ENCODE measurements at places on chromosomes 2 and 18.

- peak; percentile 1 for DNase-seq
These were observed 114.4 kb upstream of the DTNA start for GRCh38 chr18:34595690-34596089.

DNA sequence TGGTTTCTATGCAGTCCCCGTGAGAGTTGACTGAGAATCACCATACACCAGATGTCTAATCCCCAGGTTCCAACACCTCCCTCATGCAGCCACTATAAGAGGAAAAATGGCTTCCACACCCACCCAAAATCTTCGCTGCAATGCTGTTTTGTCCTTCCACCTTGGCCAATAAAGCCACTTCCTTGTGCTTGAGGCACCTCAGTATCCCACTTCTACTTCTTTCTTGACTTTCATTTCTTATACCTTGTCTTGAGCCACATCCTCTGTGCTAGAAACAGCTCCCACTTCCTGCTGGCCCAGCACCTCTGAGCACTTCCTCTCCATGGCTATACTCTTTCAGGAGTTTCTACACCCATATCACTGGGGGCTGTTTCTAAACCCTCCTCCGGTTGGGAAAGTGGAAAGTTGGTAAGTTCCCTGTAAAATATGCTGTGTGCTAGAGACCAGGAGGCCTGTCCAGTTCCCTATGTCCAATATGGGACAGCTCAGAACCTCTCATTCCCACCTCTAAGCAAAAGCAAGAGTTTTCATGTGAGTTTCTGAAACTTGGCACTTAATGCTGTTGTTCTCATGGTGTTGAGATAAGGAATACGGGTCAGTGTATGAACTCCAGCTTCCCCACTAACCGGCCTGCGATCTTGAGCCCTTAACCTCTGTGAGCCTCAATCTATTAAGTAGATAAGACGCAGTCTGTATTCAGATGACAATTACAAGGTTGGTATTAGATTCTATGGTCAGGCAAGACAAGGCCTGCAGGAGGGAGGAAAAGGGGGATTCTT, 209.1 kb upstream of the ID2 start:
- DNase-seq, result no peak

DNA sequence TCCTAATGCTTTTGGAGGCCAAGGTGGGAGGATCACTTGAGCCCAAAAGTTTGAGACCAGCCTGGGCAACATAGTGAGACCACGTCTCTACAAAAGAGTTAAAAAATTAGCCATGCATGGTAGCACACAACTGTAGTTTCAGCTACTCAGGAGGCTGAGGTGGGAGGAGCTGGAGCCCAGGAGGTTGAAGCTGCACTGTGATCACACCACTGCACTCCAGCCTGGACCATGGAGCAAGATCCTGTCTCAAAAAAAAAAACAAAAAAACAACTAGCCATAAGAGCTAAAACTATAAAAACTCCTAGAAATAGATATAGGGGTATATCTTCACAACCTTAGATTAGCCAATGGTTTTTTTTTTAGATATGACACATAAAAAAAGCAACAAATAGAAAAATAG, 16.9 kb upstream of the COL6A3 start:
- no peak for DNase-seq

- no peak for DNase-seq
These were observed 84.5 kb downstream of the AFF3 start for GRCh38 chr2:100057901-100058261.

GRCh38 chr2:122139739-122140420, 384.4 kb downstream of the TSN start:
- no peak for DNase-seq

- no peak for DNase-seq
These were observed 15.6 kb downstream of the SLC39A10 start for GRCh38 chr2:195672674-195673073.

GRCh38 chr2:39837856-39838453, 58.9 kb upstream of the THUMPD2 start:
- DNase-seq, result peak; percentile 44

DNA sequence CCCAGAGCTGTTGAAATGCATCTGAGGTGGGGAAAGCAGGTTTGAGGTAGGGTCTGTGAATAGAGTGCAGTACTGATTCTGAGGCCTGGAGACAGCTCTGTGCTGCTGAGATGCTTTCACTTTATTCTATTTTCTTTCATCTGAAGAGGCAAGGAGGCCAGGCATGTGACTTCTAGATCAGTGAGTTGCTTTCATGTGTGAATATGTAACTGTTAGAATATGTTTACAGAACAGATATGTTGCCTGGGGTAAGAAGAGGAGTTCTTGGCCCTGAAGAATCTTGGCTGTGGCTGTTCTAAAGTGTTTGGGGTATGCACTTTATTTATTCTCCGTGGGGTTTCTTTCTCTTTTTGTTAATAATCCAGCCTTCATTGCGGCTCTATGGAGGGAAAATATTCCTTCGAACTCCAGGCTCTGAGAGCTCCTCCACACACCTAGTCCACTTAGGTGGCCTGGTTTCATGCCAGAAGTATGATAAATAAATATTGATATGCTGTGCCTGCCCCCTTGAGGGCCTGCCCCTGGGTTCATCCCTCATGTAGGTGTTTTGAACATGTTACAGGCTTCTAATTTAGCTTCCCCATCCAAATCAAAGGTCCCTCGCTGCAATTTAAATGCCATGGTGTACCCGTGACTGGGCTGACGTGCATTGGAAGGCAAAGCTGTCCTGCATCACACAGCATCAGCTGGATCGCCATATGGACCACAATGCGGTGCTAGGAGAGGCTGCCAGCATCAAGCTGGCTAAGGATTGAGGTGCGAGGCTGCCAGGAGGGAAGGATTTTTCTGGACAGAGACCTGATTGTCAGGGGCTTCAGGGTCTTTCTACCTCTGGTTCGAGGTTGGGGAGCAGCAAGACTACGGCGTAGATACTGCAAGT, 102.9 kb downstream of the PRKCE start:
- DNase-seq, result no peak

GRCh38 chr2:72291059-72291458, 143.4 kb upstream of the CYP26B1 start:
- no peak for DNase-seq

- no peak for DNase-seq
These were observed 473.0 kb downstream of the SOX11 start for GRCh38 chr2:6164986-6165747.

DNA sequence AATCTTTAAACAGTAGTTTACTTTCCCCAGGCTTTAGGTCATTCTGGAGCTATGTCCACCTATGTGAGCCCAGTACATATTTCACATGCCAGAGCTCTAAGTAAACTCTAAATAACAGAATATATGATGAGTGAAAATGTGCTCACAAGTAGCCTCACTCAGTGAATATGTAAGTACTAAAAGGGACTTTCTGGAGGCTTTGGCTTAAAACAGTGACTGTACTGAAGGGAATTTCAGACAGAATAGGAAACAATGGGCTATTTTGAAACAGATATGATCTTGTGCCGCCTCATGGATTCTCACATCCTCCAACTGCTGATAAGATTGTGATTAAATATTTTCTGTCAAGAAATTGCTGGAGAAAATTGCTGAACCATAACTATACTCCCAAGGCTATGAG, 747.9 kb downstream of the SOCS6 start:
- DNase-seq, result no peak

GRCh38 chr2:202608142-202608852, 26.5 kb upstream of the FAM117B start:
- no peak for DNase-seq

- no peak for DNase-seq
These were observed 48.4 kb downstream of the RBBP8 start for GRCh38 chr18:22981274-22982133.

DNA sequence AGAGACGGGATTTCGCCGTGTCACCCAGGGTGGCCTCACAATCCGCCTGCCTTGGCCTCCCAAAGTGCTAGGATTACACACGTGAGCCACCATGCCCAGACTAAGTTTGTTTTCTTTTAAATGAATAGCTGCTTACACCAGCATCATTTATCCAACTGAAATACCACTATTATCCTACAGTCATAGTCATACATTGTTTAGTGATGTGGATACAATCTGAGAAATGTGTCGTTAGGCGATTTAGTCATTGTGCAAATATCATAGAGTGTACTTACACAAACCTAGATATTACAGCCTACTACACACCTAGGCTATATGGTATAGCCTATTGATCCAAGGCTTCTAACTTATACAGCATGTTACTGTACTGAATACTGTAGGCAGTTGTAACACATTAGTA, 10.3 kb downstream of the ZC3H15 start:
- no peak for DNase-seq

DNA sequence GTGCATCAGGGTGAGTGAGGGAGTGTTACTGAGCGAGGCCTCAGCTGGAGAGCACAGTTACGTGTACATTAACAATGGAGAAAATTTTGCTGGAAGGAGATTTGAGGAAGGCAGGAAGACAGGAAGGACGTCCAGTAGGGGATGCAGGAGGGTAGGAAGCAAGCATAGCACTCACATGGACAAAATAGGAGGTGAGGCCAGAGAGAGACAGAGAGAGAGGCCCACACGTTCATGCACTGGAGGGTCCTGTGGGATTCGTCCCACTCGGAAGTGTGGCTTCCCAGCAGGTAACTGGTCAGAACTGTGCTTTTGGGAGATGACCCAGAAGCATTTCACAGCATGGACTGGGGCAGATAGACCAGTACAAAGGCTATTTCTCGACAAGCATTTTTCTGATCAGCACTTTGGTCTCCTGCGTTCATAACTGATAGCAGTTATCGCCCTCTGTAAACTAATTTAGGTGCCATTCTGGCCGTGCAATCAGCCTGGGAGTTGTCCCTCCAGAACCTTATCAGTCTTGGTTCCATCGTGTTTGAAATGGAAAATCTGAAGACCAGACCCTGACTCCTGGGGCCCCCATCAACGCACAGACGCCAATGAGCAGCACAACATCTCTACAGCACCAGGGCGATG, 5.7 kb downstream of the LCT start:
- no peak for DNase-seq

GRCh38 chr18:12079491-12080237, 14.0 kb upstream of the ANKRD62 start:
- no peak for DNase-seq

DNA sequence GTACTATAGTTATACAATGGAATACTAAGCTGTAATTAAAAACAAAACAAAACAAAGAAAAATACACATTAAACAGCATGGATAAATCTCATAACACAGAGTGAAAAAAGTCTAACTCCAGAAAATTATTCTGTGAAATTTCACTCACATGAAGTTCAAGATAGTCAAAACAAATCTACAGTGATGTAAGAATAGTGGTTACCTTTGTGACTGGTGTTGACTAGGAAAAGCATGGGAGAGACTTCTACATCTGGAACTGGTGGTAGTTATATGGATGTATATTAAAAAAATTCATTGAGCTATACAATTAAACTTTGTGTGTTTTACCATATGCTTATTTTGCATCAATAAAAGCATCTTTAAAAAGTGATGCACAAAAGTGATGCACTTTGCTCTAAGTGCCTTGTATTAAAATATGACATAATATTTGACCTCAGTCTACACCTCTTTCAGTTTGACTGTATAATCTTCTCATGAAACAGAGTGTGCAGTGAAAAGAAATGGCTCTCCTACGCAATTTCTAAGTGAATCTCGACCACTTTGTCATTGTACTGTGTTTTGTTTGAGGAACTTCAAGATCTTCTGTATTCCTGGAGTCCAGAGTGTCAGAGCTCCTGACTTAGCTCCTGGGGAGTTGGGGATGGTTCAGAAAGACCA, 28.0 kb downstream of the STAT4 start:
- no peak for DNase-seq

DNA sequence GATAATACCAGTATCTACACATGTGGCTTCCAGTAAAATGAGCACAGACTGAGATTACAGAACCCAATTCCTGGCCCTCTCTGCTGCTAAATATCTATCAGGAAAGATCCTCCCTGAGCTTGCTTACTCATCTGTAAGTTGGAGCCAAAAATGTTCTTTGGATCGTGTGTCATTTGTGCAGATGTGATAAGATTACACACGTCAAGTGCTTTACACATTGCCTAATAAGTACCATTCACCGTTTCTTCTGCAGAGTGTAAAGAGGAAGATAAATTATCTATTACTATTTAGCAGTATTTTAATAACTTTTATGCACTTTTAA, 23.2 kb upstream of the SLC20A1 start:
- DNase-seq, result peak; percentile 70

- DNase-seq, result no peak
These were observed 281.0 kb upstream of the KYNU start for GRCh38 chr2:142596334-142597088.

DNA sequence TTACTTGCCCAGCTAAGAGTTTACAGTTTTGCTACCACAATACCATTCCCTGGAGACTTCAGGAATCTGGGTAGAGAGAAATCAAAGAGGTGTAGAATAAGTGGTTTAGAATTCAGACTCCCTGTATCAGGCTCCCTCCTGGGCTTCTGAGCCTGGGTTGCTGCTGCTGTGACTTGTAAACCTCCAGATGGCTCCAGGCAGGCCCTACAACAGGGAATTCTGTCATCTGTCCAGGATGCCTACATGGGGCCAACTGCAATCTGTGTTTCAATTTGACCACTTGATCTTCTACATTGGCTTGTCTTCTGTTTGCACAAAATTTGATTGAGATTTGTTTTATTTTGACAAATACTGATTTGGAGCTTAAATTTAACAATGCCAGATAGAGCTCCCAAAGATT, 183.9 kb downstream of the RAD51AP2 start:
- DNase-seq, result no peak

- DNase-seq, result no peak
These were observed 39.8 kb downstream of the ANO7 start for GRCh38 chr2:241228081-241228859.

- peak; percentile 4 for DNase-seq
These were observed at the start of gene NXPH2 for GRCh38 chr2:138779781-138780445. Gene NXPH2 (minus strand): TSS chr2:138780390. CDS start chr2:138780241, 149 bp downstream.

All from A549 (cell line).